H4 (cell line): ENCODE measurements at places on chromosomes 7 and 10. TPM values are rescaled to one million over a fixed set of nuclear protein-coding genes. Genes with fewer than 3 reads are reported as not detected.

MMP21 gene
- not detected in 2 replicates for total RNA-seq

CYP2C8 gene
- not detected in 2 replicates for total RNA-seq

HPSE2 gene
- total RNA-seq: not detected in 2 replicates

DNA sequence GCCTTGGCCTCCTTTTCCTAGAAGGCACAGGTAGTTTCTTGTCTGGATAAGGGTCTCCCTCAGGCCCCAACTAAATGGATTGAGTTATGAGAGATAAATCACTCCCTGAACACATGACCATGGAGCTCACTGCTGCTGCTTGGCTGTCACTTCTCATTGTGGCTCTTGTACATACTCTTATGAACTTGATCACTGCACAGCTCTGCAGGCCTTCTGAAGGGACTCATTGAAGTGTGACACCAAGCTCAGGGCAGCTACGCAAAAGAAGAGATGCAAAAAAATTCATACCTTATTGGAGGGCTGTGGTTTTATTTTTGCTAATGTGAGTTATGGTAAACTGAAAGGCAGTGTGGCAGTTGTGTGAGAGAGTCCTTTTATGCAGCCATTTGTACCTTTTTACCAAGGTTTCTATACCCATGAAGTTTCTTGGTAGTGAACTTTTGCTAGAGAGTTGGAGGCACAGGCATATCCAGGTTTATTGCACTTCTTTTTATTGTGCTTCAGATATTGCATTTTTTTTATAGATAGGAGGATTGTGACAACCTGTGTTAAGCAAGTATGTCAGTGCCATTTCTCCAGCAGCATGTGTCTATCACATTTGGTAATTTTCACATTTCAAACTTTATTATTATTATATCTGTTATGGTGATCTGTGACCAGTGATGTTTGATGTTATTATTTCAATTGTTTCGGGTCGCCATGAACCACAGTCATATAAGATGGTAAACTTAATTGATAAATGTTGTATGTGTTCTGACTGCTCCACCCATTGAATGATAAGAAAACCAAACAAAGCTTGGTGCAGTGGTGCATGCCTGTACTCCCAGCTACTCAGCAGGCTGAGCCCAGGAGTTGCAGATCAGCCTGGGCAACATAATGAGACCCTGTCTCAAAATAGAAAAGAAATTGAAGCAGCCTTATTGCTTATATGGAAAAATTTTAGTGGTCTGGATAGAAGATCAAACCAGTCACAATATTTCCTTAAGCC is 100.6 kb downstream of the LRRC4 start:
- no peak for DNase-seq

- no peak for DNase-seq
Observed at GRCh38 chr10:110009736-110010475, 2.1 kb downstream of the ADD3 start.
